ENCODE measurements at places on chromosomes 6 and 20. TPM values are rescaled to one million over a fixed set of nuclear protein-coding genes. Genes with fewer than 3 reads are reported as not detected.

The HLA-DPA1 gene
- total RNA-seq, result 62.0 TPM

The MPIG6B gene
- 129 TPM for total RNA-seq

GRCh38 chr6:170207586-170208181 is 83.2 kb downstream of the DLL1 start:
- peaks cover 27% of the 10 kb centered on the region for H3K27me3 ChIP-seq
- H3K27ac ChIP-seq, result no peak overlapping the region
- no peak for DNase-seq
- peaks cover 6% of the 10 kb centered on the region for H3K4me1 ChIP-seq

- DNase-seq, result no peak
- H3K36me3 ChIP-seq, result peaks cover 6% of the 10 kb centered on the region
- no peak overlapping the region for H3K27ac ChIP-seq
- peaks cover 43% of the 10 kb centered on the region for H3K4me1 ChIP-seq
- H3K4me3 ChIP-seq, result no peak overlapping the region
- no peaks in the 10 kb centered on the region for H3K27me3 ChIP-seq
These were observed 1.3 kb upstream of the NNAT start for GRCh38 chr20:37519508-37520418.

GRCh38 chr6:73523434-73524123 is 2.7 kb upstream of the EEF1A1 start:
- peaks cover 29% of the 10 kb centered on the region for H3K4me1 ChIP-seq
- peaks cover 6% of the 10 kb centered on the region for H3K27me3 ChIP-seq
- peak overlapping the region; percentile 100 for H3K27ac ChIP-seq
- H3K4me3 ChIP-seq, result peak overlapping the region; percentile 91
- H3K36me3 ChIP-seq, result peaks cover 11% of the 10 kb centered on the region

GRCh38 chr20:61953037-61954021 is 112.4 kb downstream of the TAF4 start:
- H3K27me3 ChIP-seq, result peaks cover 35% of the 10 kb centered on the region
- H3K4me1 ChIP-seq, result peaks cover 7% of the 10 kb centered on the region
- H3K4me3 ChIP-seq, result no peak overlapping the region
- H3K36me3 ChIP-seq, result peaks cover 3% of the 10 kb centered on the region
- DNase-seq, result no peak

- H3K36me3 ChIP-seq, result no peaks in the 10 kb centered on the region
- H3K27ac ChIP-seq, result no peak overlapping the region
- H3K4me1 ChIP-seq, result peaks cover 37% of the 10 kb centered on the region
These were observed 125.3 kb downstream of the ATXN1 start for GRCh38 chr6:16635810-16636602.

All from T-helper 17 cell (primary cell).